ENCODE measurements at places on chromosomes 12 and 14.

DNA sequence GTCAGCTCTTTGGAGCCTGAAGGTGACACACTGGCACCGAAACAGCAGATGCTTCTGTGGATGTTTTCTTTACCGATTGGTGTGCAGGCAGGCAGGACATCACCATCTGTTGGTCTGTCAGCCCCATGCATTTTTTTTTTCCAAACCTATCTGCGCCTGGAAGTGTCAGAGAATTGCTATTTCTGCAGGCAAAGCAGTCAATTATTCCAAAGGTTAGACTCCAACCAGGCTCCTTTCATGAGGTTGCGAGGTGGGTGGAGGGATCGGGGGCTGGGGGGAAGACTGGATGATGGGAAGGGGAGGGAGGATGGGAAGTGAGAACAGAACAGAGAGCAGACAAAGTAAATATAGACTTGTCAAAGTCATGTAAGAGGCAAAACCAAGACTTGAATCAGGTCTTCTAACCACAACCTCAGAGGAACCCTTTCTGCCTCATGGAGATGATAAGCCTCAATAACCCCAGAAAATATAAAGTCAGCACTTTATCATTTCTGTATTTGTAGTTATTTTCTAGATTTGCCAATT, 117.7 kb downstream of the OTOGL start:
- no peak for DNase-seq

- no peak for DNase-seq
Measured at GRCh38 chr14:34872822-34873588, 2.2 kb downstream of the BAZ1A start.

GRCh38 chr12:126601184-126602170, 1536.2 kb downstream of the AACS start:
- no peak for DNase-seq

DNA sequence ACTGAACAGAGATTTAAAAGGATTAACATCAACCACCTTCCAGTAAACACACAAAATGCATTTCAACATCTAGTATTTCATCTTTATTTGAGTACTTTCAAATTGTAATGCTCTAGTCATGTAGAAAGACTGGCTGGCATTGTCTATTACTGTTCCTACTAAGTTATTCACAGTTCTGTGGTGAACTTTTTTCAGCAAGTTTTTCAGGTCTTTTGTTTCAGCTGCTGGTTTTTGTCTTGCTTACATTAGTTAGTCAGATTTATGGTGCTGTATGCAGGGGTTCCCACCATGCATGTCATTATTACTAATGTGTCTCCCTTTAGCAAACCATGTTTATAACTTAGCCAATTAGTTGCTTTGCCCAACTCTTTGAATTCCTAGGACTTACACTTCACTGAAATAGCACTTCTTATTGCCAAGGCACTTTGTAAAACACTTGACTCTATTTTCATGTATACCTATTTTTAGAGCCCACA, 253.4 kb upstream of the KITLG start:
- no peak for DNase-seq

DNA sequence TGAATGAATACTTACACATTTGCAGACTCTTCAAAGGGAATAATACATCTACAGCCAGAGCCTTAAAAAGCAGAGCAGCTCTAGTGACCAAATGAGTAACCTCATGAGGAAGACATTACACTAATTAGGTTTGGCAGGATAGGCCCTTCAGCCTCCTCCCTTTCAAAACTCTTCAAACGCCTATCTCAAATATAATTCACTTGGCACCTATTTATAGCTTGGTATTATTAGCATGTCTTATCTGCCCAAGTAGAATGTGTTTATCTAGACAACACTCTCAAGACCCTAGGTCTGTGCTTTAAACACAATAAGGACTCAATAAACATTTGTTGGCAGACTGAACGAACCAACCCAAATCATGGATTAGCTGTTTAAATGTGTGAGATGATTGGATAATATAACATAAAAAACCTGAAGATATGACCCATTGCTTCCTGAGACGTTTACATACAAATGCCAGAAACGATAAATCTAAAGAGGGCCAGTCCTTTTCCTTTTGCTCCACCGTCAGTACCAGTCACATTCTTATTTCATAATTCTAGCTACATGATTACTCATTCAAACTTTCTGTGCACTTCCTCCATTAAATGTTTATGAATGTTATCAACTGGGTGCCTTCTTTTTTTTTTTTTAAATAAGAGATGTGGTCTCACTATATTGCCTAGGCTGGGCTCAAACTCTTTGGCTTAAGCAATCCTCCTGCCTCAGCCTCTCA, 123.3 kb downstream of the CEP83 start:
- no peak for DNase-seq

DNA sequence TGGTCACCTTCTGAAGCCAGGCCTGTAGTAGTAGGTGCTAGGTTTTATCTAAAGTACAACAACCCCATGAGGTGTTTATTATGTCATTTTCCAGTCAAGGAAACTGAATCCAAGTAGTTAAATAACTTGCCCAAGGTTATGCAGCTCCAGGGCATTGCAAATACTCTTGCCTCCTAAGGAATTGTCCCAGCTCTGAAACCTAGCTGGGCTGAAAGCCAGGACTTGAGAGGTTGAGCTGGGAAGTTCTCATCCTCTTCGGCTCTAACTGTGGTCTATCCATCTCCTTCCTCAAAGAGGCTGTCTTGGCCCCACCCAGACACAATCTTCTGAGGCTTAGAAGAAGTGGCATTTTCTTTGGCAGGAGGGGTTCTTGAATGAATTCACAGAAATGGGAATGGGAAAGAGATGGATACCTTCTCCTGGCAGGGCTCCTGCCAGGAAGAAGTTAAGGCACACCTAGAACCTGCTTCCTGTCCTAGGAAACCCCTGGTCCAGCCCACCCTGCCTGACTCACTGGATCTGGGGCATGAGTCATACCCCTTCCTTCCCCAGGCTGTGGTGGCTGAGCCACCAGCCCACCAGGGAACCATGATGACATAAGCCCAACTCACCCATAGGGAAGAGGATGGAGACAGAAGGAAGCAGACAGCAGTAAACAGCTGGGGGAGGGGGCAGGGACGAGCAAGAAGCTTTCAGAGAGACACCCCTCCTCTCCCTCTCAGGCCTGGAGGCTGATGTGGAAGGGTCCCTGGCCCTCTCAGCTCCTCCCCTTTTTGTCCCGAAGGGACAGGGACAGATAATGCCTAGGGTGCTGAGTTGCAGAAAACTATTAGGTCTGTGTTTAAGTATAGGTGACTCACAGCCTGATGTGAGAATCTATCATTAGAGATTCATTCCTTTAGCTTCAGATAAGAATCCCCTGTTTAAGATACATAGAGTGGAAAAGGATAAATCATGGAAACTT, 2.1 kb upstream of the PLEK2 start:
- no peak for DNase-seq

GRCh38 chr14:95043732-95044462, 113.4 kb downstream of the DICER1 start:
- DNase-seq: peak; percentile 23

GRCh38 chr12:7207866-7208625, 18.6 kb downstream of the PEX5 start:
- peak; percentile 76 for DNase-seq

DNA sequence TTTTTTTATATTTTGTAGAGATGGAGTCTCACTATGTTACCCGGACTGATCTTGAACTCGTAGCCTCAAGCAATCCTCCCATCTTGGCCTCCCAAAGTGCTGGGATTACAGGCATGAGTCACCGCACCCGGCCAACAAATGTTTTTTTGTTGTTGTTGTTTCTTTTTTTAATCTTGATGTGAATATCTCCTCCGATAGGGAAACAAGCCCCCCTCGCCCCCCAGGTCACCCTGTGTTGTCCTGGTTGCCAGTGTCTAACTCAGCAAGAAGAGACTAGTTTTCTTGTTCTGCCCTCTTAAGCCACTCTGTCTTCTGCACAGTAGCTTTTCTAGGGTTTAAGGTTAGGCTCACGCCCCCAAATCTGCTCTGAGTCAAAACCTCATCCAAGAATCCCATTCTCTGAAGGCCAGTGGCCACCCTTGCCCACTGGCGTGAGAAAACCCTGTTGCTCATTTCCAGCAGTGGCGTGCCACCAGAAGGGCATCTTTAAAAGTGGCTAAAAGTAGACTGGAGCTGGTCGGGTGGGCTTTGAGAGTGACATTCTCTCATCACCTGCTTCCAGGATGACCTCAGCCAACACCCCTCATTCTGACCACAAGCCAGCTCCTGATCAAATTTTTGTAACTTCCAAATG, 42.7 kb downstream of the C14orf132 start:
- no peak for DNase-seq

DNA sequence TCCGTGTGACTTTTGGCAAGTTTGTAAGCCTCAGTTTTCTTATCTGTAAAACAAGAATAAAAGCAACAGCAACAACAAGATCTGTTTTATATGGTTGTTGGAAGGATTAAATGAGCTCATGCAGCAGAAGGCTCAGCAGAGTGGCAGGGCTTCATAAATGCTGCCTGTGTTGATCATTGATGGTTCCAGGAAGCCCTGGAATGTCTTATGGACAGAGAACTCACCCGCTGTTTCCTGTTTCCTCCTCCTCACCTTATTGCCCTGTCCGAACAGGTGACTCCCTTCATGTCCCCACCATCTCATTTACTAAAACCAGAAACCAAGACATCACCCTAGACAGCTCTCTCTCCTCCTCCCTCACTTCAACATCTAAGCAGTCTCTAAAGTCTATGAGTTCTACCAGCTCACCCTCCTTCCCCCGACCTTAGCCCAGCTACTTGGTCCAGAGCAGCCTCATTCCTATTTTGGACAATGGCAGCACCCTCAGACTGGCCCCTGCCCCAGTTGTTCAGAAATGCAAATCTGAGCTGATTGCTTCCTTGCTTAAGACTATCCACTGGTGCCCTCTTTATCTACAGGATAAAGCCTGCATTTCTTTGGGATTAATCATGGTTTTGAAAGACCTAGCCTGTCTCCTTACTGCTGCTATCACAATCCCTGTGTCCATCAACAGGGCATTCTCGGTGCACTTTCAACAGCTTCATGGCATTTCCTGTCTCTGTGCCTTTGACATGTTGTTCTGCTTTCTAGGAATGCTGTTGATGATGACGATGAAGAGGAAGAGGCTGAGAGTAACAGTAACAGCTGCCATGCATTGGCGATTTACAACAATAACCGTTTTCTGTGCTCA, 21.4 kb upstream of the GSG1 start:
- no peak for DNase-seq

- DNase-seq: no peak
Measured at GRCh38 chr14:42173206-42173605, 566.5 kb downstream of the LRFN5 start.

- DNase-seq: no peak
Measured at GRCh38 chr14:22554498-22555383, 34.3 kb downstream of the DAD1 start.

- no peak for DNase-seq
Measured at GRCh38 chr12:117872546-117873169, 96.1 kb downstream of the KSR2 start.

GRCh38 chr14:73780896-73781295, 66.7 kb upstream of the PNMA1 start:
- no peak for DNase-seq

DNA sequence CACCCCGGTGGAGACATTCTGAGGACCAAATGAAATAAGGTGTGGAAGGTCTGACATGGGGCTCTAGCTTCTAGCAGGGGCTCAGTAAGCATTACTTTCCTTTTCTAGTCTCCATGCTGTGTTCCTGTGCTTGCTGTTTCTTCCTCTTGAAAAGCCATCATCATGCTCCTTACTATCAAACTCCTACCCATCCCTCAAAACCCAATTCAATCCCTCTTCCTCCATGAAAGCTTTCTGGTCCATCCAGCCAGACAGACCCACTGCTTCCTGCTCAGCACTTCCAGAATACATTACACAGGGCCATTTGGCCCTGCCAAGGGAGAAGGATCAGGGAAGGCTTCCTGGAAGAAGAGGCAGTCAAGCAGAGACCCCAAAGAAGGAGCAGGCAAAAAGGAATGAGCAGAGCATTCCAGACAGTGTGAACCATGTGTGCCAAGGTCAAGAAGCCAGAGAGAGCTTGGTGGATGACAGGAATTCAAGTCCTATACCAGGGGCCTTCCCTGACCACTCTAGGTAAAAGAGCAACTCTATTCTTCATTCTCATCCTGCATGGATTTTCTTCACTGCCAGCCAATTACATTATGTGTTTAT, 59.5 kb downstream of the NUAK1 start:
- no peak for DNase-seq

All from left lobe of liver (tissue), 2 donors.